ENCODE measurements at places on chromosomes 7 and 10. TPM values are rescaled to one million over a fixed set of nuclear protein-coding genes. Genes with fewer than 3 reads are reported as not detected.

The SLC25A28 gene
- 26.4 TPM for polyA plus RNA-seq

The SSC4D gene
- 0.17 TPM for polyA plus RNA-seq

The H2BK1 gene
- not detected for polyA plus RNA-seq

The GPR146 gene
- 1.2 TPM for polyA plus RNA-seq

DNA sequence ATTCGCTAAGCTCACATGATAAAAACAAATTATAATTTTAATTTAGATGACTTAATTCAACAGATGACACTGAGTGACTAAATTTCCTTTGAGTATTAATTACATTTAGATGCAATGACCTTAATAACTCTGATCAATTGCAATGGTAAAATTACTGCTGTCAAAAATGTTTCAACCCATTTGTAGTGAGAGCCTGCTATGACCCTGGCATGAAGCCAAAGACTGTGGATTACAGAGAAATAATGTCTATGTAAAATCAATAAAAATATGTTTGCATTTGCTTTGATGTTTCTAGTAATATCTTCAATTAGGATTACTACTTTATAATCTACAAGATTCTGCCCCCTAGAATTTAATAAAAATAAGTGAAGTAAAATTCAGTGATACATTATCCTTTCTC lies 15.6 kb downstream of the MKX start:
- H3K36me3 ChIP-seq = no peaks in the 10 kb centered on the region
- H3K4me1 ChIP-seq = no peaks in the 10 kb centered on the region
- no peak overlapping the region for H3K4me3 ChIP-seq
- no peak for DNase-seq
- no peak overlapping the region for H3K27ac ChIP-seq
- H3K27me3 ChIP-seq = peaks cover 4% of the 10 kb centered on the region

DNA sequence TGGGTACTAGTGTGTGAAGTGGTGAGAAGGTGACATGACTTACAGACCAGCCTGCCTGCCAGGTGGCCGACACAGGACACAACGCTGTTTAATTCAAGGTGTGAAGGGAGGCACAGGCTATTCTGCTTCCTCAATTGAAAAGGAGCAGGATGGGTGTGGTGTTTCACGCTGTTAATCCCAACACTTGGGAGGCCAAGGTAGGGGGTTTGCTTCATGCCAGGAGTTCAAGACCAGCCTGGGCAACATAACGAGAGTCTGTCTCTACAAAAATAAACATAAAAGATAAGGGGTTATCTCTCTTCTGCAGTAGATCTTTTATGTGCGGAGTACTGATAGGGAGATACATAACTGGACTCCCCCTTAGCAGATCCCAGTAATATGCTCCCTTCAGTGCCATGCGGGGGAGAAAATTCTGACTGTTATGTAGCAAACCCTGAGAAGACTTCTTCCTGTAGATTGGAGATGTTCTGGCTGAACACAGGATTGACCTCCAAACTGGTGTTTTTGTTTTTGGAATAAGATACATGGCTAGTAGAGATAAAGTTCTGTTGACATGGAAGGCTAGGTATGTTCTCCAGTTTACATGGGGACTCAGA lies 63.2 kb downstream of the CCNY start:
- H3K4me3 ChIP-seq = no peak overlapping the region
- DNase-seq = no peak
- H3K36me3 ChIP-seq = no peaks in the 10 kb centered on the region
- peak overlapping the region; percentile 34 for H3K27ac ChIP-seq
- H3K27me3 ChIP-seq = no peaks in the 10 kb centered on the region

GRCh38 chr10:28986856-28987255 lies 302.0 kb upstream of the LYZL1 start:
- no peak for DNase-seq
- no peaks in the 10 kb centered on the region for H3K27me3 ChIP-seq
- H3K4me1 ChIP-seq = no peaks in the 10 kb centered on the region
- peak overlapping the region; percentile 24 for H3K27ac ChIP-seq
- H3K4me3 ChIP-seq = no peak overlapping the region
- H3K36me3 ChIP-seq = no peaks in the 10 kb centered on the region

- no peak for DNase-seq
Observed at GRCh38 chr7:109284943-109285342, 715.3 kb downstream of the DNAJB9 start.

DNA sequence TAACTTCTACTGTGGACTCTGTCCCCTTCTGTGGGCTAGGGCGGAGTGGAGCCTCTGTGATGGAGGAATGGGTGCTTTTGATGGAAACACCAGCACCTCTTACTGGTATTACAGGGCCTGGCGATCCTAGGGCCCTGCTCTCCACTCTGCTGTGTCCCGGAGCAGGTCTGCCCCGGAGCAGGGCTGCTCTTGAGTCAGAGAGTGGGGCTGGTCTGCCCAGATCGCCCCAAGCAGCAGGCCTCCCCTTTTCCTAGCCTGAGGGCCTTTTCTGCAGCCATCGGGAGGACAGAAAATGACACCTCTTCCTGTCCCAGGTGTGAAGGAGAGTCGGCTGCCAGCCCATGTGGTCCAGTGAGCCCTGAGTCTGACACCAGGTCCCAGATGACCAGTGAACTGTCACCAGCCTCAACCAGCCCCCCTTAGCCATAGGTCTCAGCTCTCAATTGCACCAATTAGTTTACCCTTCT lies 1.4 kb downstream of the ZNF282 start:
- H3K36me3 ChIP-seq = peaks cover 14% of the 10 kb centered on the region
- H3K27ac ChIP-seq = peak overlapping the region; percentile 89
- H3K4me1 ChIP-seq = peaks cover 16% of the 10 kb centered on the region
- no peak for DNase-seq
- no peaks in the 10 kb centered on the region for H3K27me3 ChIP-seq

DNA sequence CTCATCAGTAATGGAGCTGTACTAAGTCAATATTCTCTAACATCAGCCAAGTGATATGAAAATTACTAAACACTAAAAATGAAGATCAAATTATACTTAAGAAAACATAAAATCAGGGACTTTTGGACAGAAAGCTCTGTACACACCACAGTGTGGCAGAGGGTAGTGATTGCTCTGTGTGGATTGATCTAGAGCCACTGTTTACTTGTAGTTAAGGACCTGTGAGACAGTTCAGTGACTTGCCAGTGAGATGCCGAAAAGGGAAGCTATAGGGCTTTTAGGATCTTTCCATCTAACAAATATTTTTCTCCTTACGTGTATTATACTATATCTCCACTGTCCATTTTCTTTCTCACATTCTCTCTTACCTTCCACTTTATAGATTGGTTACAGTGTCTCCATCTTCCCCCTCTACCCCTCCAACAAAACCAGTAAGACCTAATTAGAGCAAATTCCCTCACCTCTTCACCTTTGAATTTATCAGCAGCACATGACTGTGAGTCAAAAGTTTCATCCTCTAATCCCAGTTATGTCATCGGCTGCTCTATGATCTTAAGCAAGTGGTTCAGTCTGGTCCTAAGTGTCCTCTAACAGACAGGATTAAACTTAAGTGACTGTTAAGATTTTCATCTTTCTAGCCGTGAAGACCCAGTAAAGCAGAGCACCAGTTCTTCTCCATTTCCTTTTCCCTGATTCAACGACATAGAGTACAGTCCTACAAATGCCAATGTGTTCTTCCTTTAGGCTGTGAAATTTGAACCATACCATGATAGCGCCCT lies 6.9 kb downstream of the PIK3CG start:
- H3K27me3 ChIP-seq = no peaks in the 10 kb centered on the region
- peaks cover 34% of the 10 kb centered on the region for H3K36me3 ChIP-seq
- peaks cover 56% of the 10 kb centered on the region for H3K4me1 ChIP-seq
- DNase-seq = no peak
- H3K4me3 ChIP-seq = peak overlapping the region; percentile 2
- no peak overlapping the region for H3K27ac ChIP-seq

GRCh38 chr10:132610071-132610701 lies 72.6 kb downstream of the INPP5A start:
- H3K4me1 ChIP-seq = peaks cover 10% of the 10 kb centered on the region
- H3K27me3 ChIP-seq = no peaks in the 10 kb centered on the region
- no peak overlapping the region for H3K27ac ChIP-seq
- no peaks in the 10 kb centered on the region for H3K36me3 ChIP-seq
- no peak overlapping the region for H3K4me3 ChIP-seq

DNA sequence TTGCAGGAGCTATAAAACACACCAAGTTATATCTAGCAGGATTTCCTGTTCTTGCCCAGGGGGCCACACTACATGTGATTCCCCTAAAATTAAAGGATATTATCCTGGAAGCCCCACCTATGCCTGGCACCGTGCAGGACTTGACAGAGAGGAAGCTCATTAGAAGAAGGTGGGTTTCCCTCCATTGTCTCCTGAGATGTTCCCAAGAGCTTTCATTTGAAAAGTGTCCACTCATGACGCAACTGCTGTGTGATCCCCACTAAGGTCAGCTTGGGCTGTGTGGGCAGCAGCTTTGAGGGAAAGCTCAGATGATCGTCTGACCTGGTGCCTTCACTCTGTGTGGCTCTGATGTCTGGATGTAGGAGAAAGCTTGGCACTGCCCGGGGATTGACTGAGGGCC lies 53.5 kb downstream of the RAMP3 start:
- H3K4me1 ChIP-seq = no peaks in the 10 kb centered on the region
- no peak overlapping the region for H3K27ac ChIP-seq
- H3K36me3 ChIP-seq = no peaks in the 10 kb centered on the region
- H3K27me3 ChIP-seq = no peaks in the 10 kb centered on the region

DNA sequence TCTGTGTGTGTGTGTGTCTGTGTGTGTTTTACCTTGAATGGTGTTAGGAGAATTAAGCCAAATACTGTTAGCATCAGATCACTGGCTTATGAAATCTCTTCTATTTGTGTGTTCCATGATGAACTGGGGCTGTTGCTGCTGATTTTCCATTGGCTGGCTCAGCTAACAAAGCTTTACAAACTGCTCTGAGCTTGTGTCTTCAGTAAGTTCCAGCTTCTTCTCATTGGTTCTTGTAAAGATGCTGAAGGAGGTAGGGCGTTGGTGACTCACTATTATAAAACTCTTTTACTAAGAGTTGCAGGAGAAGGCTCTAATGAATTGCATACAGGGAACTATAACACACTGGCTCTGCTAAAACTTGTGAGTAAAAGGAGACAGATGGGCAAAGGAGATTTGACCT lies 136.4 kb upstream of the PRKCQ start:
- H3K36me3 ChIP-seq = no peaks in the 10 kb centered on the region
- no peak for DNase-seq
- H3K27ac ChIP-seq = no peak overlapping the region
- peaks cover 3% of the 10 kb centered on the region for H3K27me3 ChIP-seq

DNA sequence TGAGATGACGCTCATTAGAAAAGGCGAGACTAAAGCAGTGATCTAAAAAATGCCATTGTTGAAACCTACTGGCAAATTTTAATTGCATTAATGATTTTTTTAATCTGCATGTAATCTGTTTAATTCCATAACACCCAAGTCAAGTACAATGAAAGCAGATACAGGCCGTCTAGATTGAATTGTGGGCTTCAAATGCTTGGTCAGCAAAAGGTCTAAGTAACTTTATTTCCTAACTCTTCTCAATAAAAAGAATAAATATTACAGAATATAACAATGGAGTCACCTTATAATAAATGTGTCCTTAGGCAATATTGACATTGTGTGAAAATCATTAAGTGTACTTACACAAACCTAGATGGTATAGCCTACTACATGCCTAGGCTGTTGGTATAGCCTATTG lies 20.6 kb downstream of the PDE1C start:
- H3K27ac ChIP-seq = no peak overlapping the region
- no peak for DNase-seq
- no peak overlapping the region for H3K4me3 ChIP-seq
- no peaks in the 10 kb centered on the region for H3K36me3 ChIP-seq
- no peaks in the 10 kb centered on the region for H3K4me1 ChIP-seq

All from CD8-positive, alpha-beta memory T cell (primary cell).